H54 (cell line): ENCODE measurements at places on chromosomes 5 and 9.
A peak's percentile ranks its signal among the peaks of the same experiment; 100 is the strongest.

- no peak for DNase-seq
These were observed 12.9 kb downstream of the INPP5E start for GRCh38 chr9:136426787-136427186.

DNA sequence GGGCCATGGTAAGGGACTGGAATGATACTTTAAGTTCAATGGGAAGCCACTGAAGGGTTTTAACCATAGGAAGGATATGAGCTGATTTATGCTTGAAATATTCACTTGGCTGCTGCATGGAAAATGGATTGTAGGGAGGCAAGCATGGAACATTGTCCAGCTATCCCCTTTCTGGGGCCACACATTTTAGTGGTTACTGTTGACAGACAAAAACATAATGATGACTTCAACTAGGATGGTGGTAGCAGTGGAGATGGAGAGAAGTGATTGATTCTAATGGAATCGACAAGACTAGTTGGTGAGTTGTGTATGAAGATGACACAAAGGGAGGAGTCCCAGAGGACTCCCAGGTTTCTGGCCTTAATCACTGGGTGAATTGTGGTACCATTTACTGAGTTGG, 6.2 kb upstream of the FCHSD1 start:
- no peak for DNase-seq

DNA sequence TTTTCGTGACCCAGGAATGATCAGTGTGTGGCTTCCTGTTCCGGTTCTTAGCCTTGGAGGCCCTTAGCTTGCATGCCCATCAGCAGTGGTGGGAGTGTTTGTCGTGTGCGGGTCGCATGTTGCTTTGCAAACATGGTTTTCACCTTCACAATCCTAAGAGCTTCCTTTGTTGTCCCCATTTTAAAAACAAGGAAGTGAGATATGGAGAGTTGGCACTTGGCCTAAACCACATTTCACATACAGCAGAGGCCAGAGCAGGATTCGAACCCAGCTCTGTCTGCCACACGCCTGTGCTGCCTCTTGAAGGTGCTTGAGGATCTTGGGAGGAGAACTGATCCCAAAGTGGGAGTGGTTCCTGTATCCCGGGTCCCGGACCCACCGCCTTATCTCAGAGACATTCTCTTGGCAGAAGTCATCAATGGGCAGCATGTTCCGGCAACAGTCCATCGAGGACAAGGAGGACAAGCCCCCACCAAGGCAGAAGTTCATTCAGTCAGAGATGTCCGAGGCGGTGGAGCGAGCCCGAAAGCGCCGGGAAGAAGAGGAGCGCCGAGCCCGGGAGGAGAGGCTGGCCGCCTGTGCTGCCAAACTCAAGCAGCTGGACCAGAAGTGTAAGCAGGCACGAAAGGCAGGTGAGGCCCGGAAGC, 38.2 kb upstream of the POMT1 start:
- no peak for DNase-seq

DNA sequence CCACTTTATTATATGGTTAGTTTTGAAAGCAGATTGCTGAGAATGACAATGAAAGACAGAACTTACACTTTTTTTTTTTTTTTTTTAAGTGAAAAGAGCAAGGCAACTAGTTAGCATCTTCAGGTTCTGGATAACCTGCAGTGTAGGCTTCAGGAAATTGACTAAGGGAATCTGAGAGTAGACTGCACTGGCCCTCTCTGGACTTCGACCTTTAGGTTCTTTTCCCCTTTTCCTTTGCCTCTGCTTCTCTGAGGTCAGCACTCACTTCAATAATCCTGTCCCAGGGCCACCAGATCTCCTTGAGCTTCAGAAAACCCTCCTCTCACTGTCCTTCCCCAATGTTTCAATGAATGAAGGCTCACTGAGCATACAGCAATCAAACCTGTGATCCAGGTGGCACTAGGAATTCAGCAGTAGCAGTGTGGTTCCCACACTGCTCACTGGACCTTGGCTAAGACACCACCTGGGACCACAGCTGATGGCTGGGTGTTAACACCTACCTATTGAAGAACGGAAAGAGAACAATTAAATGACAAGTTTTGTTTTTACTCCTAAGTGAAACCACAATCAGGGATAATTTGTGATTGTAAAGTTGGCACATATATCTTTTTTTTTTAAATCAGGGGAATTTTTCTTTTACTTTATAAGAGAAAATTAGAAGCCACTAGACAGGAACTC, 85.8 kb upstream of the IL6ST start:
- no peak for DNase-seq

- DNase-seq: no peak
These were observed 207.8 kb downstream of the SEMA5A start for GRCh38 chr5:9337928-9338595.

DNA sequence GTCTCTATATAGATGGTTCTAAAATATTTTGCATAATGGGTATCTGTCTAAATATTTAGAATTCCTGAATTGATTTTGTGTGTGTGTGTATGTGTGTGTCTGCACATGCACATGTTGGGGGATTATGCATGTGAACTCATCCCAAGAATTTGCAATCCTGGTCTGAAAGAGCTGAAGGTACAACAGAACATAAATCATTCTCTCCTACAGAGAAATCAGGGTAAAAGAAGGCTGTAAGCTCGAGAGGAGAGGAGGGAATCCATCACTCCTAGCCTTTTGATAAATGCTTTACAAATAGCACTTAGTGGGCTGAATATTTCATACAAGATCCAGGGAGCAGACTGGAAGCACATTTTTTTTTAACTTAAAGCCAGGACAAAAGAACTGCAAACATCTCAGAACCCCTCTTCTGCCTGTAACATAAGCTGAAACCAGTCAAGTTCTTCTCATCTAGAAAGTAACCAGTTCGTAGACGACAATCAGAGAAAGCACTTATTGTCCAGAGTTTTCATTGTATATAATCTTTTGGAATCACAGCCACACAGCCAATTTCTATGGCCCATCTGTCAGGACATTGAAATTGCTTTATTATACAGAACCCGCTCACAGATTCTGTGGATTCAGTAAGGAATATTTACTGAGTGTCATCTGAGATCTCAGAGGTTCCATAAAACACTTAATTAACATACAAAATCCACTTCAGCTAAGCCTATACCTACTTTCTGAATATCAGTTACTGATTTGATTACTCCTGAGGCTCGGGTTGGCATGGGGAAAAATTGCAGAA, 541.4 kb upstream of the ZNF462 start:
- DNase-seq: no peak

- DNase-seq: no peak
These were observed 1.1 kb upstream of the LCN9 start for GRCh38 chr9:135661816-135662560.

- DNase-seq: no peak
These were observed 713.8 kb upstream of the MEF2C start for GRCh38 chr5:89596821-89597220.

DNA sequence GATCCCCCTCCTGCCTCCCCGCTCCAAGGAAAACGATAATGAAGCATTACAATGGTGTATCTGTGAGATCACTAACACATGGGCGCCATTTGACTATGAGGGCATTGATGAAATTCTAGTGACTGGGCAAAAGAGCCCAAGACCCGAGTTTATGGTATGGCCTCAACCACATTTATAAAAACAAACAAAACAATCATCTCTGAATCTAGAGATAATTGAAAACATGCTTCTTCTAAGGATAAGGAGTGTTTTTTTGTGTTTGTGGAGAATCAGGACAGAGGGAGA, 100.9 kb upstream of the SEMA6A start:
- no peak for DNase-seq

DNA sequence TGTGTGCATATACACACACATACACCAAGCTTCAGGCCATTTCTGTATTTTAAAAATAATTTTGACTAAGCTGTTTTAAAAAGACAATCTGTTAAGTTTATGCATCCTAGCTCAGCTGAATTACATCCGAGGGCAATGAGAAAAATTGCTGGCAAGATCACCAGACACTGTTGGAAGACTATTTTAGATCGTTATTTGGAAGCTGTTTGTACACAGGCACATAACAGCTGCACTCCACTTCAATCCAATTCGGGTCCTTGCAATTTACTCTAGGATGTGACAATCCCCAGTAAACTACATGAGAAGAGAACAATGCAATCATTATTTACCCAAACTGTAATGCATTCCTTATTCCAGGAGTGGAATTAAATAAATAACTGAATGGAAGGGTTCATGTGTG, 79.3 kb upstream of the RASA1 start:
- no peak for DNase-seq

- peak; percentile 2 for DNase-seq
These were observed 2118.6 kb upstream of the C9orf72 start for GRCh38 chr9:29691758-29692407.

GRCh38 chr9:121699571-121700164, 48.2 kb downstream of the DAB2IP start:
- DNase-seq: peak; percentile 61

DNA sequence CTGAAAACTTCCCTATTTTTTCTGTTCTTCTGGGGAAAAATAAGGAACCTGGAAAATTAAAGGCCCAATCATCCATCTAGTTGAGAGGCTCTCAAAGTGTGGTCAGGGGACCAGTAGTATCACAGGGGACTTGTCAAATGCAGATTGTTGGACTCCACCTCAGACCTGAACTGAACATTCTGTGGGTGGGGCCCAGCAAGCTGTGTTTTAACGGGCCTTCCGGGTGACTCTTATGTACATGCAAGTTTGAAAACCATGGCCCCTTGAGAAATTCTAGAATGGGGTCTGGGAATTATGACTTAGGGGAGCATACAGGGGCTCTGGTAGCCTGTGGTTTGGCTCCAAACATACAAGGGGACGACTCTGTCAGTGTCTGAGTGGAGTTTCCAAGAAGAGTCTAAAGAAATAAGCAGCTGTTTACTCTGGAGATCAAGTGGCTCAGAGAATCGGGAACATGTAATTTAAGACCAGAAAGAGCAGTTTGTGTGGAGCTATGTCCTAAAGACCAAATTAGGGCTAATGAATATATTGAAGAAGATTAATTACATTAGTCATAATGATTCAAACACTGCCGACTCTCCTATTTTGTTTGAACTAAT, 177.4 kb downstream of the SLC28A3 start:
- DNase-seq: no peak

GRCh38 chr5:169114466-169115065, 186.4 kb downstream of the SLIT3 start:
- DNase-seq: no peak

GRCh38 chr5:157592594-157592993, 17.0 kb upstream of the ADAM19 start:
- no peak for DNase-seq

- DNase-seq: no peak
These were observed 358.9 kb downstream of the ACTL7B start for GRCh38 chr9:108496846-108497245.

DNA sequence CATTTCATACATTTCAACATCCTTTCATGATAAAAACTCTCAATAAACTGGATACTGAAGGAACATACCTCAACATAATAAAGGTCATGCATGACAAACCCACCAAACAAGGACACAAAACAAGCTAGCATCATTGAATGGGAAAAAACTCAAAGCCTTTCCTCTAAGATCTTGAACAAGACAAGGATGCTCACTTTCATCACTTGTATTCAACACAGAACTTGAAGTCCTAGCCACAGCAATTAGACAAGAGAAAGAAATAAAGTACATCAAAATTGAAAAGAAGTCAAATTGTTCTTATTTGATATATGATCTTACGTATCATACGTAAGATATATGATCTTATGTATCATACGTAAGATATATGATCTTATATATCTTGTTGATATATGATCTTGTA, 5.3 kb downstream of the MRPL50 start:
- DNase-seq: no peak

DNA sequence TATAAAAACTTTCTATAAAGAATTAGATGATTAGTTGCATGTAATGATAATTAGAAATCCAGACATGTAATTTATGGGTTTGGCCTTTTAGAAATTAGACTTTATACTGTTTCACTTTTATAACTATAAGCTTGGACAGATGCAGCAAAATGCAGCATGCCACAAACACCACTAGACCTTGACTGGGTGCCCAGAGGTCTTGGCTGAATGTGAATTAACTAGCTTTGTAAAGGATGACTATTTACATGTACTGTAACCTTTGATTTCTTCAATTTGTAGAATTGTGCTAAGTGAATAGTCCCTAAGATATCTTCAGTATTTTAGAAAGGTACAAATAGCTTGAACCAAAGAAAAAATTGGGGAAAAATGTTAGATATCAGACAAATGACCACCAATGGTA, 2168.1 kb downstream of the MAT2B start:
- DNase-seq: no peak

GRCh38 chr5:111699976-111700375, 57.0 kb downstream of the NREP start:
- DNase-seq: no peak

GRCh38 chr9:130870491-130871381, 25.9 kb downstream of the QRFP start:
- no peak for DNase-seq

- DNase-seq: no peak
These were observed 48.7 kb downstream of the RUSC2 start for GRCh38 chr9:35538361-35539234.

- DNase-seq: no peak
These were observed 27.5 kb downstream of the CEL start for GRCh38 chr9:133089271-133089671.

DNA sequence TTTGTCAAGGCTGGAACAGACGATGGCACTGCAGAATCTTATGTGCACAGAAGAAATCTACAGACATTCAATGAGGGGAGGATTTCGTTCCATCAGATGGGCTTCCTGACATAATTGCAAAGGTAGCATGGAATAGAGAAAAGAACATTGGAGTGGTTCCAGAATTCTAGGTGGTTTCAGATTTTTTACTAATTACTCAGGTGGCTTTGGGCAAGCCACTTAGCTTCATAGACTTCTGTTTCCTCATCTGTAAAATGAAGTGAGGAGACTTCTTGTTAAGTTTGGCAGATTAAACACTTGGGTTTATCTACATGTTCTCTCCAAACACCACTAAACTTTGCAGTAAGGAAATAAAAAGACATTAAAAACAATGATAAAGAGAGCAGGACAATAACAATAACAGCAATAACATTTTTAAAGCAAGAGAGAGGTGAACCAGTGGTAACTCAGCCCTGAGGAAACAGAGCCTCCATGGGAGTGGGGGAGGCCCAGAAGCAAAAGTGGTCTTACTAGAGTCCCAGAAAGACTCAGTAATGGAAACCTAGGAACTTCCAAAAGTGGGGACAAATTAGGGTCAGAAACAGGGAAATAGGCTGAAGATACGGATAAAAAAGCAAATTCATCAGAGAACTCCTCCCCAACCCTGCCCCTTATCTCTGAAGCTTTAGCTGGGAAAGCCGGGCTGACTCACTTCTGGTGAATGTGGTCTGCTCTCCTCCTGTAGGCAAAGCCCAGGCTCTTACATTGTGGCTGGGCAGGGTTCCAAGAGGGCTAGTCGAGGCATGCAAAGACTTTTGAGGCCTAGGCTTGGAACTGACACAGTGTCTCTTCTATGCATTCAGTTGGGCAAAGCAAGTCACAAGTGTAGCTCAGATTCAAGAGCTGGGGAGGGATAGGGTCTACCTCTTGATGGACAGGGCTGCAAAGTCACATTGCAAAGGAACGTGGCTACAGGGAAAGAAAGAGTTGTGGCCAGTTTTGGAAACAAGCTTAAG, 11.8 kb upstream of the ACTBL2 start:
- peak; percentile 64 for DNase-seq
